ENCODE measurements at places on chromosomes 4 and X.

GRCh38 chr4:67084783-67085182 is 460.5 kb downstream of the CENPC start:
- no peak for DNase-seq

- no peak for DNase-seq
Measured at GRCh38 chr4:103754844-103755243, 35.1 kb upstream of the TACR3 start.

- no peak for DNase-seq
Measured at GRCh38 chr4:124685851-124686250, 26.7 kb downstream of the ANKRD50 start.

DNA sequence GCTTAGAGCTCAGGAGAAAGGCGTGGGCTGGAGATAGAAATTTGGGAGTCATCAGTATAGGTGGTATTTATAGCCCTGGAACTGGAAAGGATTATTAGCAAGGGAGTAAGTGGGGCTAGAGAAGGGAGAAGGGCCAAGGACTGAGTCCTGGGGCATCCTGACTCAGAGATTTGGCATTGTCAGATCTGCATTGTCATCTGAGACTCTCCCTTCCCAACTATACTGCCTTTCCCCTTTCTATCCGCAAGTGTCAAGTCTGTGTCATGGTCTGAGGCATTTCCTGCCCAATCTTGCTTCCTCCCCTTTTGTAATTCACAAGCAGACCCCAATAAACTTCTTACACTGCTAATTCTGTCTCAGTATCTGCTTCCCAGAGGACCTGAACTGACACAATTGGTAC is 24.4 kb upstream of the SLC25A43 start:
- DNase-seq, result no peak

- DNase-seq, result no peak
Measured at GRCh38 chr4:45442466-45442865, 681.4 kb downstream of the GABRG1 start.

Data from activated B cell treated with CpG ODN at 0.5 μM for 24 hours (primary cell).